Adipocyte (in vitro differentiated cells): ENCODE measurements at places on chromosomes 11 and 22.

DNA sequence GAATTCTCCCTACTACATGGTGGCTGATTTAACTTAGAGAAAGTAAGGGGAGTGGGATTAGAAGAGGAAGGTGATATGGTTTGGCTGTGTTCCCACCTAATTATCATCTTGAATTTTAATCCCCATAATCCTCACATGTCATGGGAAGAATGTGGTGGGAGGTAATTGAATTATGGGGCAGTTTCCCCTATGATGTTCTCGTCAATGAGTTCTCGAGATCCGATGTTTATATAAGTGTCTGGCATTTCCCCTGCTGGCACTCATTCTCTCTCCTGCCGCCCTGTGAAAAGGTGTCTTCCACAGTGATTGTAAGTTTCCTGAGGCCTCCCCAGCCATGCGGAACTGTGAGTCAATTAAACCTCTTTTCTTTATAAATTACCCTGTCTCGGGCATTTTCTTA lies 169.3 kb downstream of the CASP12 start:
- DNase-seq, result no peak

GRCh38 chr11:128552783-128553661 lies 34.3 kb downstream of the ETS1 start:
- peak; percentile 70 for DNase-seq

GRCh38 chr11:70292863-70293262 lies 22.4 kb downstream of the PPFIA1 start:
- DNase-seq, result no peak

- DNase-seq, result no peak
Observed at GRCh38 chr11:35911013-35911412, 32.8 kb upstream of the LDLRAD3 start.

GRCh38 chr22:38867471-38868285 lies 4.3 kb downstream of the CBX6 start:
- DNase-seq, result no peak

DNA sequence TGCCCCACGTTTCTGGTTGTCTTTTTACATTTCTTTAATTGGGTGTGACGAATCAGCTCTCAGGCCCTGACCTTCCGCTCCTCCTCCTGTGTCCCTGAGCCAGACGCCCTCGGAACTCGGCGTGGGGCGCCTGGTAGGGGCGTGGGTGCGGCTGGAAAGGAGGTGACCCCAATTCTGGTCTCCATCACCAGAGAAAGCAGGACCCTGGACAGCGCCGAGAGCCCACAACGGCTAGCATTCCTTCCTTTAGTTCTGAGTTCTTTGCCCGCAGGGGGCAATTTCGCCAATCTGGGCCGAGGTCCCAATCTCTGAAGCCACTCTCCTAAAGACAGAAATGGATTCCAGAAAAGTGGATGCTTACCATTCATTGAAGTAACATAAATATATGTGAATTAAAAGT lies 11.7 kb upstream of the RBMXL2 start:
- DNase-seq, result peak; percentile 4

GRCh38 chr11:45176996-45177395 lies 30.6 kb downstream of the PRDM11 start:
- DNase-seq, result no peak

DNA sequence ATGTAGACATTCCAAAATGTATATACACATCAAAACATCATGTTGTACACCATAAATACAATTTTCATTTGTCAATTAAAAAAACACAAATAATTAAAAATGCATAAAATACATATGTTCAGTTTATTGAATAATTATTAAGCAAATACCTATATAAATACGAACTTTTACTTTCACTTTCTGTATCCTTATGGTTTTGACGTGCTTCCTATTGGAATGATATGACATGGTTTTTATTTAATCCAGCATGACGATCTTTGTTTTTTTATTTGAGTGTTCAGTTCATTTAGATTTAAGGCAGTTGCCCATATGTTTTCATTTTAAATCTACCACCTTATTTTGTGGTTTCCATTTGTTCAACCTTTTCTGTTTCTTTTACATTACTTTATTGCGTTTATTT lies 198.3 kb upstream of the PLET1 start:
- peak; percentile 32 for DNase-seq

- DNase-seq, result no peak
Observed at GRCh38 chr11:20129665-20130064, 30.6 kb downstream of the DBX1 start.

- peak; percentile 70 for DNase-seq
Observed at GRCh38 chr11:73463359-73463758, 87.2 kb downstream of the RELT start.

- peak; percentile 87 for DNase-seq
Observed at GRCh38 chr11:101862391-101863233, 52.2 kb upstream of the CEP126 start.

- DNase-seq, result peak; percentile 50
Observed at GRCh38 chr11:95922536-95923438, 1.1 kb downstream of the MTMR2 start.

DNA sequence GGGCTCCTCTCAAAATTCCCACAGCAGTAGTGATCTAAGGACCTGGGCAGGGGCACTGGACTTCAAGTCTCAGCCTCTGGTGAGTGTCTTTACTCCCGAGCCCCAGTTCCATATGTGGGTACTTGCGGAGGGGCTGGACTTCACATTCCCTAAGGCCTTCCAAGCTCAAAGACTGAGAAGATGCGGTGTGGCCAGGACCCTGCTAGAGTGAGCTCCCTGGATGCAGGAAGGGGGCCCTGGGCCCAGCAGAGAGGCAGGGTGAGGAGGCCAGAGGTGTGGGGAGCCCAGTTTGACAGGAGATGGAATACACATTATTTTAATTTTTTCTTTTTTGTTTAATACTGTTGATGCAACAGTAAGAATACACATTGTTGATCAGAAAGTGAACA lies 83.7 kb downstream of the IGLL1 start:
- DNase-seq, result no peak

DNA sequence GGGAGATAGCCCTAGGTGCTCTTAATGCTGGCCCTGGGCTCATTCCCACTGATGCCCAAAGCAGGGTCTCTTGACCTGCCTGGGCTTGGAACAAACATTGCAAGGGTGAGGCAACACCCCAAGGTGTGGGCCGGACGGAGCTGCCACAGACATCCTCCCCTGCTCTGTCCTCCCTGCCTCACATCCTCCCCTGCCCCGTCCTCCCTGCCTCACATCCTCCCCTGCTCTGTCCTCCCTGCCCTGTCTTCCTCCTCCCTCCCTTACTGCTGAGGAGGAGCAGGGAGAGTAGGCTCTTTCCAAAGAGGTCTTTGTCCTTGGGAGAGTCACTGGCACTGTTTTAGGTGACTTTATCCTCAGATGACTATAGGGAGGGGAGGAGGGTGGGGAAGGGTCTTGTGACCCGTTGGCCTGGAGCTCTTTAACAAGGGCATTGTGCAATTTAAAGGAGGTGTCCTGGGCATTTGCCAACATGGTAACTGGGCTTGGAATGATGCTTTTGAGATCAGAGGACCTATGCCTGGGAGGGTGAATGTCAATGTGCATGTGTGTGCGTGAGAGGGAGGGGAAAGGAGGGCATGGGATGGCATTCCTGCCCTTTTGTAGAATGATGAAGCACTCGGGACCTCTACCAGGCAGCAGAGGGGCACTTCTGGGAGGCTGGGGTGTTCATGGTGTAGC lies 700 bp downstream of the FAM180B start:
- DNase-seq, result no peak

DNA sequence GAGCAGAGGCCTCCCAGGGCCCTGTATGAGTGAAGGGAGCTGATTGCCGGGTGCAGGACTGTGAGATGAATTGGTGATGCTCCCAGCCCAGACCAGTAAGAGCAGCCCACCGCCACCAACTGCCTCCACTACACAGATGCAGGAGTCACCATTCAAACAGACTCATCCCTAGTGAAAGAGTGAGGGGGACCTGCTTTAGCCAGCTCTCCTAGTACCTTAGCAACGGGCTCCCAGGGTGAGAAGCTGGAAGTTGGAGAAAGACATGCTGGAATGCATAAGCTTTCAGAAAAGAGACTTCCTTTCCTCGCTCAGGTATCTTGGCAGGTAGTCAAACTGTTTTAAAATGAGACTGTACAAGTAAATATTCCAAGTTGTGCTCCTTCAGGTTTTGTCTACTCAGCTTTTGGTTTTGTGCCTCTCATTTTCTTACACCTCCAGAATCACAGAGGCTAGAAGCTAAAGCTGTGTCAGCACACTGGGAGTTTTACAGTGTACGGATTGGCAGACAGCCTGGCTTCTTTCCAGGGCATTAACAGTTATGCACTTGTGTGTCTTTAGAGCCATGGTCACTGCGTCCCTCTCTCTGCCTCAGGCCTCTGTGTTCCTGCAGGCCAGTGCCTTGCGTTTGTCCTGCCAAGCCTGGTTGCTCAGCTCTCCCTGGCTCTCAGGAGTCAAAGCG lies 146.2 kb downstream of the ATXN10 start:
- DNase-seq, result no peak

GRCh38 chr11:61586792-61587430 lies 6.0 kb upstream of the SYT7 start:
- DNase-seq, result no peak

DNA sequence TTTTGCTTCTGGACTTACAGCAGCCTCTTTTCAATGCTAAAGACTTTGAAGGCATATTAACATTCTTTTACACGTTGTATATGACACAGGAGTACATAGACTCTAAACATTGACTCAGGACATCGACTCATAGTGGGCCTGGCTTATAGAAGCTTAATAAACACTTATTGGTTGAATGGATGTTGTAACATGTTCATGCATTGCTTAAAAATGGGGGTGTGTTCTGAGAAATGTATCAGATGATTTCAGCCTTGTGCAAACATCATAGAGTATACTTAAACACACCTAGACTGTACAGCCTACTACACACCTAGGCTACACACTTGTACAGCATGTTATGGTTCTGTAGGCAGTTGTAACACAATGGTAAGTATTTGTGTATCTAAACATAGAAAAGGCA lies 17.9 kb downstream of the TTC17 start:
- peak; percentile 61 for DNase-seq

GRCh38 chr11:27621405-27622161 lies 78.7 kb downstream of the BDNF start:
- no peak for DNase-seq

GRCh38 chr22:22318723-22319465 lies 74.3 kb downstream of the VPREB1 start:
- DNase-seq, result no peak

GRCh38 chr22:35660291-35661127 lies 12.3 kb downstream of the APOL6 start:
- DNase-seq, result no peak

DNA sequence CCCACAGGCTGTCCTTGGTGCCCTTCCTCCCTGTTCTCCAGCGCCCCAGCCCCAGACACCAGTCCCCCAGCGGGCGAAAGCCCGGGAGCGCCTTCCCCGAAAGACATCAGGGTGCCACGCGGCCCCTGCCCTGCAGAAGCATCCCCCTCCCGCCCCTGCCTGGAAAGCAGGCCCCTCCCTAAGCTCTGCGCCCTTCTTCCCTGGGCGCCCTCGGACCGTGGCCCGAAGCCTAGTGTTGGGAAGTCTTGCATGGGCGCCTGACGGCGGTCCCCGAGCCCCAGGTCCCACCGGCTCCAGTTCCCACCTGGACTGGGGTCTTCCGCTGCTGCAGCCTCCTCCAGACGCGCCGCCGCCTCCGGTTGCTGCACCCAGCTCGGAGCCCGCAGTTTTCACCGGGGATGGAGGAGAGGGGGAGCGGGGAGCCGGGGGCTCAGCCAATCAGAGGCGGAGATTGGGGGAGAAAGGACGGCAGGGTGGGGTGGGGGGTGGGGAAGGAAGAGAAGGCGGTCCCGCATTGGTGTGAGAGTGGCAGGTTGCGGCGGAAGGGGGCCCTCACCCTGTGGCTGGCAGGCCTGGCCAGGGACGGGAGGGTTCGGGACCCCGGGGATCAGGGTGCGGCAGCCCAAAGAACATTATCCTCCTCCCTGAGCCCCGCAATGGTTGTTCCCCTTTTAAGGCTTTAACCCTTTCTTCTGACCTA lies at the start of gene THY1:
TSS of gene THY1 (minus strand) at position 364 of the 700 bp plus-strand sequence. CDS start 2,267 bp downstream, outside the sequence.
- peak; percentile 82 for DNase-seq
